Stimulated activated CD8-positive, alpha-beta memory T cell treated with anti-CD3 and anti-CD28 coated beads, Interleukin-7, amount 100 ng/mL, for 1 hour (primary cell): ENCODE measurements at places on chromosomes 4 and X.

DNA sequence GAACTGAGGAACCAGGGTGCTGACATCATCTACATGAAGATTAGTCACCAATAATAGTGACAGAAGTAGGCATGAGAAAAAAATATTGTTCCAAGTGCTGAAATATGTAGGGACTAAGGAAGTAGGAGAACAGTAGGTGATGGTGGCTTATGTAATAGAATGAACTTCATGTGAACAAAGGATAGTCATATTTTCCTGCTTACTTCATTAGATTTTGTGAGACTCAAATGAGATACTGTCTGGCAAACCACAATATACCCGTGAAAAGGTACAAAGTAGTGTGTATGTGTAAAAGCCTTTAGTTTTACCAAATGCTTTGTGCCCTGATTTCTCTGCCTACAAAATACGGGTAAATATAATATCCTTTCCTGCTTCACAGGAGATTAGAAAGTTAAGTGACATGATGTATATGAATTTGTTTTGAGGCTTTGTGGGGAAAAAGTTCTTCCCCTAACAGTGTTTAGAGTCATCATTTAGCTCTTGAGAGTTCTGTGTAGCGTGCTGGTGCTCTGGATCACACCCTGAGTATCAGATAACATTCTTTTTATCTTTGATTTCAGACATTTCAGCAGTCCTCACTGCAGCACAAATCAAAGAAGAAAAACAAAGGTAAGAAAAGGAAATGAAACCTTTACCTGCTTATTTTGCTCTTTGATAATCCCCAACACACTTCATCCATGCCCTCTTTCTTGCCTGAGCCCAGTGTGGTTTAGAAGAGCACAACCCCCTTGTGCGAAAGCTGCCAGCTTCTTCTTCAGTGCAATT is 67.9 kb downstream of the KLHL34 start:
- no peak for DNase-seq

DNA sequence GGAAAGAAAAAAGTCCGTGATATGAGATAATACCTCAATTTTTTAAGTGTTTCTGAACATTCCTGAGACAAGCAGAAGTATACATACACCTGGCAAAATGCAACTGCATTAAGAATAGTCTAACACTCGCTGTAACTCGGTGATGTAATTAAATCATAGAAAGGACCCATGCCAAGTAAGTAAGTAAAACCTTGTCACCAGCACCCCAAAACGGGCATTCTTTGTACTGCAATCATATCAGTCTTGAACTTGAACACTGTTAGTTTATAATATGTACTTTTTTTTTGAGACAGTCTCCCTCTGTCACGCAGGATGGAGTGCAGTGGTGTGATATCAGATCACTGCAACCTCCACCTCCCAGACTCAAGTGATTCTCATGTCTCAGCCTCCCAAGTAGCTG is 47.4 kb downstream of the SMIM14 start:
- no peak for DNase-seq

- DNase-seq: no peak
Measured at GRCh38 chr4:14853176-14853943, 148.9 kb upstream of the CPEB2 start.

- DNase-seq: no peak
Measured at GRCh38 chrX:48831136-48831908, 4.1 kb downstream of the PCSK1N start.

DNA sequence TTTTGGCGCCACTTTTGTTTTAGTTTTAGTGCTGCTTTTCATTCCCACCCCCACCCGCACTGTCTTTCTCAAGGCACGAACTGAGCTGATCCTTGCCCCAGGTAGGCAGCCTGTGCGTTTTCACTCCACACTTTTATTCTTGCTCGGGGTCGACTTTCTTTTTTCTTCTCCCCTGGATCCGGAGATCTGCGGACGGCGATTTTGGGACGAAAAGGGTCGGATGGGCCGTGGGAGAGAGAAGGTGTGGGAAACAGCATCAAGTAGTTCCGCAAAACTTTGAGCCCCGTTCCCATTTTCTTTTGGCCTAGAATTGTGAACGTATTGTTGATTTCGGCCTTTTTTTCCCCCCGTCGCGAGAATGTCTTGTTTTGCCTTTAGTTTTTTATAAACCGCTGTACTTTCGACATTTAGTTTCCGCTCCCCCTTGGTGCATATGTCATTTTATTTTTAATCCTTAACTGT is 531 bp downstream of the STAG2 start:
- DNase-seq: no peak

GRCh38 chr4:183445097-183445428 is 627 bp downstream of the CDKN2AIP start:
- DNase-seq: no peak

GRCh38 chr4:153806073-153806472 is 17.2 kb upstream of the SFRP2 start:
- DNase-seq: no peak
